H54 (cell line): ENCODE measurements at places on chromosomes 6 and 20.

DNA sequence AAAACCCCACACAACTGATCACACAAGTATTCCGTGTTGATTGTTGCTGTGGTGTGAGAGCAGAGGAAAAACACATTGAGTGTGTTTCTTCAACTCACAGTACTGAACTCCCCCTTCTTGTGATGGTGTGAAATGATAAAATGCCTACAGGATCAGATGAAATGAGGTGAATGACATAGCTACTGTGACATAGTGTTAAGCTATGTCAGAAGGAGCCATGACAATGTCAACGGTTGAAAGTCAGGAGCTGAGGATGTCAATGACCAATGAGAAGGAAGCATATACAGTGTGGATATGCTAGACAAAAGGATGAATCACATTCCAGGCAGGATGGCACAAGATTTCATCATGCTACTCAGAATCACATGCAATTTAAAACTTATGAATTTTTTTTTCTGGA, 38.8 kb downstream of the WASF1 start:
- no peak for DNase-seq

DNA sequence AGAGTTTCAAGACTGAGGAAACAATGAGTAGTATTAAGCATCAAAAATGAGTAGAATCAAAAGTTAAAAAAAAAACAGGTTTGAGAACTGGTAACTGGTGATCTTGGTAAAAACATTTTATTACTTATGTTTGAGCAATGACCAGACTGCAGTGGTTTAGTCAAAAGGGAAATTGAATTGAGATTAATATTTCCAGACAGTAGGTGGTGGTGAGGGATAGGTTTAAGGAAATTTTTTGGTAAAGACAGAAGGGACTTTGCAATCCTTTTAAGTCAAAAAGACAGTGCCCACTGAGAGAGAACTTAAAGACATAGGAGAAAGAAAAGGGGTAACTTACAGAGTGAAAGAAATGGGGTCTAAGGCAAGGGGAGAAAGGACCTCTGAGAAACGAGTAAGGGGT, 156.9 kb downstream of the ASCC3 start:
- DNase-seq = no peak

DNA sequence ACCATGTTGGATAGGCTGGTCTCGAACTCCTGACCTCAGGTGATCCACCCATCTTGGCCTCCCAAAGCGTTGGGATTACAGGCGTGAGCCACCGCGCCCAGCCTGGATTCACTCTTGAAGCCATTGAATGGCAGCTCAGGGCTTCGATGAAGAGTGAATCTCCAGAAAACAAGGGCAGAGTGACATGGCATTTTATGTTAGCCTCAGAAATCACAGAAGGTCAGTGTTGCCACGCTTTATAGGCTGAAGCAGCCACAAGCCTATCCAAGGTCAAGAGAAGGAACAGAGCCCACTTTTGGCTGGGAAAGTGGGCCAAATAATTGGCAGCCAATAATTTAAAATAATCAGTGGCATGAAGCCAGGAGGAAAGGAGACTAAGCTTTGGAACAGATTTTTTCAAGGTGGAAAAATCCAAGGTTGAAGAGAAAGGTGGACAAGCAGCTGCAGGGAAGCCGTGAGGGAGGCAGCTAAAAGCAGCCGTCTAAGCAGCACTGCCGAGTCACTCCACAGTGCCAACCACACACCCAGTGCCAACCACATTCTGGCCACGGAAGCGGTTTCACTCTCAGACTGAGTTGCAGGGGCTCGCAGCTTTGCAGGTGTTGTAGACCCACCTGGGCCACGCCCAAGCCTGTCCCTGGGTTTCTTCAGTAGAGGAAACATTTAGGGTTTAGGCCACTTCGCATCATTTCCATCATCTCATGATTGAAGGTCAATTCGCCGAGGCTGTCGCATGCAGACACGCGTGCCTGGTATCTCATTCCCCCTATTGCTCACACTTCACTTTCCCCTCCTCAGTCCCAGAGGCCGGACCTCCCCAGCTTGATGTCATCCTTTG, 17.4 kb upstream of the AVP start:
- DNase-seq = no peak

DNA sequence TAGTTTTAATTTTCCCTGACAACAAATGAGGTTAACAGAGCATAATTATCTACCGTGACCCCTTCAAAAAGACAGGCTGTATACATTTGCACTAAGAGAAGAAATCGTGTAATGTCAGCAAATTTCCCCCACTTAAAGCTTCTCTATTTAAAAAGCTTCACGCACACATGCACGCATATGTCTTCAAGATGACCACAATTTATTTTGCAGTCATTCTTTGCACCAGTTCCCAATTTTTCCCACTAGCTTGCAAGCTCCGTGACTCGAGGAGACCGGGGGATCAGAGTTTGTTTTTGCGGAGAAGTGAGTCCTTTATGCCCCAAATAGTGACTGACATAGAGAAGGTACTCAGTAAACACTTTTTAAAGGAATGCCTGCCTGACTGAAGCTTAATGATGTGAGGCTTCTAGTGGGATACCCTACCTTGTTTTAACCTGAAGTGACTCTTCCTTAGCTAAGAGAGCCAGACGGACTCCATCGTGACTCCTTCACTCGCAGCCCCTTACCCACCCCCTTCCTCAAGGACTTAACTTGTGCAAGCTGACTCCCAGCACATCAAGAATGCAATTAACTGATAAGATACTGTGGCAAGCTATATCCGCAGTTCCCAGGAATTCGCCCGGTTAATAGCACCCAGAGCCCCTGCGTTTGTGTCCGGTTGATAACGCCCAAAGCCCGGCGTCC, 9.3 kb upstream of the NQO2 start:
- DNase-seq = no peak

- DNase-seq = peak; percentile 15
Observed at GRCh38 chr6:19472153-19472552, 365.0 kb upstream of the ID4 start.

DNA sequence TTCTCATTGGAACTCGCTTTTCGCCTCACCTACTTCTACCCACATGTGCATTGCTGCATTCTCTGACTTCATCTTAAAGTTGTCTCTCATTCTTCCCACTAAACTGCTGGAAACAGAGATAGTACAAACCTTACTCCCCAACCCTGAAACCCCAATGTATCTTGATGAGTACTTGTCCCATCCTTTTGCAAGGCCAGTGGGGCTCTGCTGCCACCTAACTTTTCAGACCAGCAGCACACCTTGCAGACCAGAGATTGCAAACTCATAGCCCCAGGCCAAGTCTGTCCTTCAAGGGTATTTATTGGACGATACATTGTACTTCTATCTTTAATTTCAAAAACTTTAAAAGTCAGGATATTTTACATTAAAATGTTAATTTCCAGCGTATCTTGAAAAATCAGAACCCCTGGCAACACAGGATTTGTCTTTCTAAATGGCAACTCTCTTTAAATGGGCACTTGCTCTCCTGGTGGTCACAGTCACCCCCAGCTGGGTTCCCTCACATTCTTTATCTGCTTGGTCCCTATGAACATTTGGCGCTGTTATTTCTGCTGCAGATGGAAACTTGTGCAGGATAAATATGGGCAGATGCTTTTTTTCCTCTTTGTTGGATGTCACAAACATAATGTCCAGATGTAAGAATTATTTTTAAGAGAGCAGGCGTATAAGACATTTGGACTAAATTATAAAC, 83.9 kb downstream of the SOD2 start:
- peak; percentile 8 for DNase-seq
